HAP-1 (cell line): ENCODE measurements at places on chromosomes 1 and 21.

DNA sequence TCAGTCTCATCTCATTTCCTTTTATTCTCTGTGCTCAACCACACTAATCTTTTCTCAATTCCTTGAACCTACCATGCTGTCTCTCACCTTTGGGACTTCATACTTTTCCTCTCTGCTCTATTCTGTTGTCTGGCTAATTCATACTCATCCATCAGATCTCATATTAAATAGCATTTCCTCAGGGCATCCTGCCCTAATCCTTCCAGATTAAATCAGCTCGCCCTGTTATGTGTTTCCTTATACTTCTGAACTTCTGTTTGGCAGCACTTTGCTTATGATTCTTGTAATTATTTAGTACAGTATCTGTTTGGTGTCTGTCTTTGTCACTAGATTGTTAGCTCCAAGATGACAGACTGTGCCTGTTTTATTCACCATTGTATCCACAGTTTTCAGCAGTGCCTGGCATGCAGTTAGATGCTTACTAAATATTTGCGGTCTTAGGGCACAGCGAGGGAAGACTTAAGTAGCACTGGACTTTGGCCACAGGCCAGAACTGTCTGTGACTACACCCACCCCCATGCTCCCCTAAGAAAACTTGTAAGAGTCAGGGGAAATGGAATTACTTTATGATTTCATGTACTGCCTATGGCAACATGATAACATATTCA lies 9.9 kb upstream of the CAP1 start:
- DNase-seq, result no peak

- no peak for DNase-seq
These were observed 31.6 kb upstream of the CEP350 start for GRCh38 chr1:179923029-179923428.

- no peak for DNase-seq
These were observed 59.7 kb downstream of the ROR1 start for GRCh38 chr1:63833363-63834119.

- no peak for DNase-seq
These were observed 39.7 kb downstream of the SLC66A1 start for GRCh38 chr1:19351873-19352272.

DNA sequence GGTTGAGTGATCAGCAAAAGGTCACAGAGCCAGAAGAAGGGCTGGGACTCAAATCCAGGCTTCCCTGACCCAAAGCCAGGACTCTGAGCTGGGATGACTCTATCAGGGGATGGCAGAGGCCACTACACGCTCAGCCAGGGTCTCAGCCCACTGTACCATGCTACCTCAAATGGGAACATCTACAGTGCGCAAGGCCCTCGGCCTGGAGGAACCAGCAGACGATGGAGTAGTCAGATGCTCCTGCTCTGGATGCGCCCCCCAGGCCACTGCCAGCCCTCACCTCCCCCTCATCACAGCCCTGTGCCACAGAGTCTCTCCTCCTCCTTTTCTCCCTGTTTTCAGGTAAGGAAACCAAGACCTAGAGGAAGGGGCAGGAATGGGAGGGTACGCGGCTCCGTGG lies 39.0 kb downstream of the GLIS1 start:
- no peak for DNase-seq

DNA sequence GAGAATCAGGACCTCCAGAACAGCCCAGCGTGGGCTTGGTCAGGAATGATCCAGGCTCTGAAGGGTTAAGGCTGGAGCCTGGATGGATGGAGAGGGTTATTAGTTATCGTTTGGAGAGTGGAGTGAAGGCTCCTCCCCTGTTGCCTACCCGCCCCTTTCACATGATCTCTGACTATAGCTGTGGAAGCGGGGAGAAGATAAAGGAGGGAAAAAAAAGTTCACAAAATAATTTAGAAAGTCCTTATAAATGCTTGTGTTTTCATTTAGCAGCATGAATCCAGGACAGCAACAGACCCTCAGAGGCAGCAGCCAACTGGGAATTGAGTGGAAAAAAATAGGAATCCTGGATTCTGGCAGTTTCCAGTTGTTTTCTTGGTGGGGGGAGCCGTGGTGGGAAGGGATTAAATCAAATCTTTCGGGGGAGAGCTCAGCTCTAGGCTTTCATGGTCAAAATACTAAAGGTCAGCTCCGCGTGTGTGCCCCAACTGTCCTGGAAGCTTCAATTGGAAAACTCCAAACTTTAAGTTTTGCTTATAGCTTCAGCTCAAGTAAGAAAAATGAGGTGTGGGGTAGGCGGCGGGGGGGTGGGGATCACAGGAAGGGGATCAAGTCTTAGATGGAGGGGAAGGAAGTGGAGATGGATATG lies 595 bp upstream of the DDR2 start:
- DNase-seq, result no peak

DNA sequence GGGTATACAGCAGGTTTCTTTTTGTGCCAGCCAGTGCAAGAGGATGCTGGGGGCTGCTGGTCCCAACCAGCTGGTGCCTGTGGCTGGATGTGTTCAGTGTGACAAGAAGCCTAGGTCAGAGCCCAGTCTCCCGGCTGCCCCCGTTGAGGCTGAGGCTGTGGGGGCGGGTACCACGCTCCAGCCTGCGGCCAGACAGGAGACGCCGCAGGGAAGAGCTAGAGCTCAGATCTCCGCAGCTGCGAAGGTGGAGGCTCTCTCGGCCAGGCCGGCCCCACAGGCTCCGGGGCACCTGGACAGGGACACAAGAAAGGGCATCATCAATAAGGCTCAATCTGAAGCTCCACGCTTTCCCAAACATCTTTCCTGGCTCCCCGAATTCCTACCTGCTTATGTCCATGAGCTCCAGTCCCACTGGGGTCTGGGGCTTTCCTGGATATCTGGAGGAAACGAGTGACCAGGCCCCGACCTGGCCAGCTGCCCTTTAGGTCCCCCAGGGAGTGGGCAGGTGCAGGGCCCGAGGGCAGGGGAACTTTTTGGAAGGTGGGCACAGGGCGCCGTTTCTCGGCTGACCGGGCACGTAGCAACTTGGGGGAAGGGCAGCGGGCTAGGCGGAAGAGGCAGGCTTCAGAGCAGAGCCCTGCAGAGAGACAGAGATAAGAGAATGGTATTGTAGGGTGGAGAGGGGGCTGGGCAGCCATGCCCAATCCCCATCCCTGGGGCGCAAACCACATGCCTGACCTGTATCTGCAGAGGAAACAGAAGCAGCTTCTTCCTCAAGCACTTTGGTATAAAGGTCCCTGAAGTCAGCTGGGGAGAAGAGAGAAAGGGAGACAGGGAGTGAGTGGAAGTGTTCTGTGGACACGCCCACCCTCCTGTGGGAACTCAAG lies 7.4 kb downstream of the ENTREP3 start:
- no peak for DNase-seq

GRCh38 chr1:224170748-224171478 lies 12.1 kb upstream of the DEGS1 start:
- DNase-seq, result no peak

DNA sequence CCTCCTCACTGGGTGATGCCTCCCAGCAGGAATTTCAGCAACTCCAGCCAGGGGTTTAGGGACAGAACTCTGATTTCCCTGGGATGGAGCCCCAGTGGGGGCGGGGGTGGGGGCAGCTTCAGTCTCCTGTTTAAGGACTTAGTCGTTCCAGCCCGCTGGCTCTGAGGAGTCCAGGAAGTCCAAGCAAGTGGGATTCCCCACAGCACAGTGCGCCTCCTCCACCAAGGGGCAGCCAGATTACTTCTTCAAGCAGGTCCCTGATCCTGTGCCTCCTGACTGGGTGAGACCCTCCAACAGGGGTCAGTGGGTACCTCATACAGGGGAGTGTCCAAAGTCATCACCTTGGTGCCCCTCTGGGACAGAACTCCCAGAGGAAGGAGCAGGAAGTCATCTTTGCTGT lies 1438.4 kb upstream of the B3GALT2 start:
- DNase-seq, result no peak
